ENCODE measurements at places on chromosomes 3 and 15.

- DNase-seq, result no peak
These were observed 511.9 kb downstream of the GBE1 start for GRCh38 chr3:81249540-81250029.

DNA sequence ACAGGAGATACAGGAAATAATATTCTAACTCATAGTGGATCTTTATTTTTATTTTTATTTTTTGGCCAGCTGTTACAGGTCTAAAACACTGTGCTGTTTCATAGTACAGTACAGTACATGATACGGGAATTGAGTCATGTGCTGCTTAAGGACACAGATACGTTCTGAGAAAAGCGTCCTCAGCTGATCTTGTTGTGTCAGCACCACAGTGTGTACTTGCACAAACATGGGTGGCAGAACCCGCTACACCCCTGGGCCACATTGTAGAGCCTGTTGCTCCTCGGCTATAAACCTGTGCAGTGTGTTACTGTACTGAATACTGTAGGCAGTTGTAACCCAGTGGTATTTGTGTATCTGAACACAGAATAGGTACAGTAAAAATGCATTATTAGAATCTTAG is 183.4 kb downstream of the OR4M2 start:
- no peak for DNase-seq

GRCh38 chr3:128252083-128252482 is 98.8 kb downstream of the EEFSEC start:
- DNase-seq, result no peak

DNA sequence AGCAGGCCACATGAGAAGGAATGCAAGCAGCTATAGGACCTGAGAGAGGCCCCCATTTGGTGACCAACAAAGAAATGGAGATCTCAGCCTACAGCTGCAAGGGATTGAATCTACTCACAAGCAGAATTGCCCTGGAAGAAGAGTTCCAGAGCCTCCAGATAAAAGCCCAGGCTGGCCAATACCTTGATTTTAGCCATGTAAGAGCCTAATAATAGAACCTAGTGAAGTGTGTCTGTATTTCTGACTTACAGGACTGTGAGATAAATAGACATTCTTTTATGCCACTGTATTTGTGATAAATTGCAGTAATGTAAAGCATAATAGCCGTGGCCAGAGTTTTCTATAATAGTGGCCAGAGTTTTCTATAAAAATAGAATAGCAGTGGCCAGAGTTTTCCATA is 254.6 kb downstream of the PYDC2 start:
- no peak for DNase-seq

DNA sequence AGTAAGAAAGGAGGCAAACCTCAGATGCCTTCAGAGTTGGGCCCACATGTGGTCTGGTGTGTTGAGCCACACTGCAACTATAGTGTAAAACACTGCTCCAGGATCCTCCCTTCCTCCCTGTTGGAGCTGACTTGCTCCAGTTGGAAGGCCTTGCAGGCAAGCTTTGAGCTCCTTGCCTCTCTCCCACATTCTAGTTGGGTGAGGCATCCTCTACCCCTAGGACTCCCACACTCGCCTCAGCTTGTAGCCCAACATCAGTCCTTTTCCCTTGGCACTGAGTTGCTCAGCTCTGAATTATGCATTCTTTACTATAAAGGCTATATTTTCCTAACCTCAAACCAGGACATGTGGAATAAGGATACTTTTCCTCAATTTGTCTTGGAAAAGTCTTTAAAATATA is 143.9 kb downstream of the NECTIN3 start:
- no peak for DNase-seq

DNA sequence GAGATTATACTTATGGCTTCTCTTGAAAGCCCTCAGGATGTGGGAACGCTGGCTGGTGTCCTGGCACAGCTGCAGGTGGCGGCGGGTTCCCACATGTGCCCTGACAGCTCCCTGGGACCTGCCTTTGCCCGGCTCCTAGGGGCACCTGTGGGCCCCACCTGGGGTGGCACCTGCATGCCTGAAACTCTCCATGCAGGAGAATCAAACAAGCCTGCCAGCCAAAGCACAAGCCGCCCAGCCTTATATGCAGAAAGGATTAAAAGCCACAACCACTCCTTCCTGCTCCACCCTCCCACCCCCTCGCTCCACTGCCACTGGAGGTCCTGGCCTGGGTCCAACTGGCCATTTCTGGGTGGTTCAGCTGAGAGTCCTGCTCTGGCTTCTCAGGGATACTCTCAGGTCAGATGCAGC is 18.1 kb downstream of the TRPM1 start:
- DNase-seq, result no peak

DNA sequence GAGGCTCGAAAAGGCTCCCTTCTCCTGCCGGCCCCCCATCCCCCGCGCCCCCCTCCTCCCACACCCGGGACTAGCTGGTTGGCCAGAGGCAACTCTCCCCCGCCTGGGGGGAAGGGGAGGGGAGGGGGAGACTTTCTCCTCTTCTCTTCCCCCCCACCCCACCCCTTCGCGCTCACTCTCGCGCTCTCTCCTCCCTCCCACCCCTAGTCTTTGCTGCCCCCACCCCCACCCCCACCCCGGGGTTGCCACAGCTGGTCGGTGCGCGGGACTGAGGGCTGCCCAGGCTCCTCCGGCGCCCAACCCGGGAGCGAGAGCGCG is 710 bp downstream of the MECOM start:
- DNase-seq, result no peak

DNA sequence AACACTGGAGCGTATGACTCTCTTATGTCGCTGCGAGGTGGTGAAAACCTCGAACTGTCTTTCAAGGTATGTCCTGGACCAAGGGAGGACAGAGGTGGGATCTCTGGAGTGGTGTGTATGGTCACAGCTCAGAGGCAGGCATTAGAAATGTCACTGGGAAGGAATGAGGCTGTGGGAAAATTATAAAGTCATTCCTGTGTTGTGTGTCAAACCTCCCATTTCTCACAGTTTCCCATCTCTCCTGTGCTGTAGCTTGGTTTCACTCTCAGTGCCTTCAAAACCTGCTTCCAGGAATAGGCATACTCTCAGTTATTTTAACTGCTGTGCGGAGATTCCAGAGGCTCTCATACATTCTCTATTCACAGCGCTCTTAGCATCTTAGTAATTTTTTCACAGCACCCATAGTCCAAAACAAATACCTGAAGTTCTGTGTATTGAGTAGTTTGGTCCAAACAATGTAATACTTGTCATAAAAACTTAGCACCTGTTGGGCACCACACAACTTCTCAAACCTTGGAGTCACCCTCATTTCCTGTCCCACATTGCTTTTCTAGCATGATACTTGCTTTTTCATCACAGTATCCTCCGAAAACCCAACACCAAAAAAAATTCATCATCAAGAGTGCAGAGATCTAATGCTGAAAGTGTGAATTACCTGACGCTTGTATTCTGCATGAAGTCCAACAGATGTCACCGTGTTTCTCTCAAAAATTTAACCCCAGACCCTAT is 36.9 kb downstream of the GALNT15 start:
- DNase-seq, result no peak

GRCh38 chr3:134852893-134853351 is 57.9 kb downstream of the EPHB1 start:
- DNase-seq, result no peak

- no peak for DNase-seq
These were observed 361.0 kb downstream of the FHIT start for GRCh38 chr3:60890226-60890625.

GRCh38 chr3:11601446-11602238 is 42.1 kb downstream of the VGLL4 start:
- DNase-seq, result no peak

- no peak for DNase-seq
These were observed 124.4 kb downstream of the B3GALNT1 start for GRCh38 chr3:160980740-160981139.

- no peak for DNase-seq
These were observed 74.1 kb downstream of the TRAK1 start for GRCh38 chr3:42165211-42165610.
